CD4-positive, CD25-positive, alpha-beta regulatory T cell (primary cell): ENCODE measurements at places on chromosomes 4 and X.

- no peak for DNase-seq
Measured at GRCh38 chrX:3177851-3178250, 136.6 kb downstream of the ARSF start.

GRCh38 chrX:1152090-1152489 lies 60.4 kb downstream of the CRLF2 start:
- no peak for DNase-seq

GRCh38 chr4:49516796-49517195 lies 530.7 kb downstream of the CWH43 start:
- DNase-seq = no peak

DNA sequence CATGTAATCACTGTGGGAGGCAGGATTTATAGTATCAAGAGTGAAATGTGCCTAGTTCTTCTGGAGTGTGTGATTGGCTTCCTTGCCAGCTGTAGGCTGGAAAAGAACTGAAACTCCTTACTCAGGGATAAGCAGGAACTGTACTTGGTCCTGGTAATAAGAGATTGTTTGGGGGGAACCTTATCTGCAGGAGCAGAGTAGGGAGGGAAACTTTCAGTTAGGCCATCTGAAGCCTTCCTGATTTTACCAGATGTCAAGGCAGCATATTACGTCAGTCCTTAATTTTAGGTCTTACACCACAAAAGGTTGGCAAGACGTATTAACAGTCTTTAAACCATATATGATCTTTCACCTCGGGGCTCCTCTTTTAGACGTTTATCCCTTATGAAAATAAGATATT lies 231.5 kb upstream of the FMR1 start:
- DNase-seq = no peak

DNA sequence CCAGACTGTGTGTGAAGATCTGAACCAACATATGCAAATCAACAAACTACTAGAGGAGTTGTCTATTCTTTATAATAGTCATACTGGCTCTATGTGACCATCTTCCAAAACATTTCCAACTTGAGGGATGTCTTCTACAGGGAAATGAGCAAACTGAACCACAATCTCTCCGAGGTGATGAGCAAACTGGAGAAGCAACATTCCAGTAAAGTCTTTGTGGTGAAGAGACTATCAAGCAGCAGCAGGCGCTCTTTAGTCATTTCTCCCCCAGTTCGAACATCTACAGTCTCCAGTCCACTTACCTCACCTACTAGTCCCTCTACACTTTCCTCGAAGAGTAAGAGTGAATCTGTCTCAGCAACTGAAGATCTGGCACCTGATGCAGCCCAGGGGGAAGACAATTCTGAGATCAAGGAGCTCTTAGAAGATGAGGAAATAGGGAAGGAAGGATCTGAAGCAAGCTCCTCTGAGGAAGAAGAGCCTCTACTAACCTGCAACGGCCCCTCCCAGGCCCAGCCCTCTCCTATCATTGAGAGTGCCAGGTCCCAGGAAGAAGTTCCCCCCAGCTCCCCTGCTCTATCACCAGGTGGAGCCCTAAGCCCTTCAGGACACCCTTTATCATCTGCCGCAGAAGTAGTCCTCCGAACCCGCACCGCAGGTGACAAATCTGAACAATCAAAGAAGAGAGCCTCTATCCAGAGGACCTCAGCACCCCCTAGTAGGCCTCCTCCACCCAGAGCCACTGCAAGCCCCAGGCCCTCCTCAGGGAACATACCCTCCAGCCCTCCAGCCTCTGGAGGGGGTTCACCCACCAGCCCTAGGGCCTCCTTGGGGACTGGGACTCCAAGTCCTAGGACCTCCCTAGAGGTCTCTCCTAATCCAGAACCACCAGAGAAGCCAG lies 98.1 kb downstream of the HNRNPD start:
- DNase-seq = no peak
